ENCODE measurements at places on chromosomes 5 and 9.

GRCh38 chr9:96137671-96138429 is 164.1 kb downstream of the HSD17B3 start:
- no peak for DNase-seq
- no peaks in the 10 kb centered on the region for H3K36me3 ChIP-seq
- H3K27me3 ChIP-seq, result no peaks in the 10 kb centered on the region
- no peak overlapping the region for H3K4me3 ChIP-seq
- H3K4me1 ChIP-seq, result peaks cover 17% of the 10 kb centered on the region
- H3K27ac ChIP-seq, result no peak overlapping the region

GRCh38 chr5:136104306-136104965 is 28.2 kb upstream of the SMAD5 start:
- no peak for DNase-seq
- H3K4me3 ChIP-seq, result no peak overlapping the region
- H3K4me1 ChIP-seq, result no peaks in the 10 kb centered on the region
- H3K27ac ChIP-seq, result no peak overlapping the region

GRCh38 chr9:38178237-38178636 is 109.2 kb upstream of the SHB start:
- DNase-seq, result no peak
- H3K4me3 ChIP-seq, result no peak overlapping the region
- H3K27ac ChIP-seq, result no peak overlapping the region
- H3K36me3 ChIP-seq, result no peaks in the 10 kb centered on the region
- no peaks in the 10 kb centered on the region for H3K27me3 ChIP-seq

DNA sequence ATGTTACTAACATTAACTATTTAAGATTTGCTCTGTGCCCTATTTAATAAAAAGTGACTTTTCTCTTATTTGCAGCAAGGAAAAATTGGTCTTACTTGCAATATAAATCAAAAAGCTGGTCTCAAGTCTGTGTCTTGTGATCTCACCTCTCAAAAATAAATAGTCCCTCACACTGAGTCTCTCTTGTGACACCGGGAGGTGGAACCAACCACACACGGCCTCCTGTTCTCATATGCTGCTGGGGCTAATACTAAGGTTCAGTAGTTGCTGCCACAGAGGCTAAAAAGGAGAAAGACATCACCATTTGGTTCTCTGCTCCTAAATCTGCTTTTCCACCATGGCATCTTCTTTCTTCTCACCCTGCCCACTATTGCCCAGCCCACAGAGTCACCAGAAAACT is 175.8 kb upstream of the FTMT start:
- no peak overlapping the region for H3K4me3 ChIP-seq
- no peaks in the 10 kb centered on the region for H3K4me1 ChIP-seq
- DNase-seq, result no peak
- H3K36me3 ChIP-seq, result no peaks in the 10 kb centered on the region

GRCh38 chr9:109335929-109336328 is 15.1 kb upstream of the EPB41L4B start:
- no peak overlapping the region for H3K4me3 ChIP-seq
- DNase-seq, result no peak
- no peaks in the 10 kb centered on the region for H3K27me3 ChIP-seq

- no peaks in the 10 kb centered on the region for H3K27me3 ChIP-seq
- peaks cover 7% of the 10 kb centered on the region for H3K4me1 ChIP-seq
- no peak for DNase-seq
- H3K27ac ChIP-seq, result no peak overlapping the region
- H3K36me3 ChIP-seq, result peaks cover 8% of the 10 kb centered on the region
Measured at GRCh38 chr9:130635721-130636647, 28.4 kb upstream of the PRDM12 start.

- no peak overlapping the region for H3K27ac ChIP-seq
- H3K4me1 ChIP-seq, result no peaks in the 10 kb centered on the region
- H3K27me3 ChIP-seq, result no peaks in the 10 kb centered on the region
Measured at GRCh38 chr5:80884929-80885328, 75.2 kb upstream of the RASGRF2 start.

GRCh38 chr9:81673310-81673709 is 16.0 kb downstream of the TLE1 start:
- H3K27me3 ChIP-seq, result no peaks in the 10 kb centered on the region
- H3K36me3 ChIP-seq, result no peaks in the 10 kb centered on the region
- no peak for DNase-seq
- no peak overlapping the region for H3K27ac ChIP-seq
- peaks cover 1% of the 10 kb centered on the region for H3K4me1 ChIP-seq

- no peak overlapping the region for H3K27ac ChIP-seq
- H3K4me1 ChIP-seq, result peaks cover 6% of the 10 kb centered on the region
- H3K4me3 ChIP-seq, result peak overlapping the region; percentile 60
- DNase-seq, result no peak
- no peaks in the 10 kb centered on the region for H3K27me3 ChIP-seq
Measured at GRCh38 chr9:13568841-13569601, 289.5 kb upstream of the MPDZ start.

DNA sequence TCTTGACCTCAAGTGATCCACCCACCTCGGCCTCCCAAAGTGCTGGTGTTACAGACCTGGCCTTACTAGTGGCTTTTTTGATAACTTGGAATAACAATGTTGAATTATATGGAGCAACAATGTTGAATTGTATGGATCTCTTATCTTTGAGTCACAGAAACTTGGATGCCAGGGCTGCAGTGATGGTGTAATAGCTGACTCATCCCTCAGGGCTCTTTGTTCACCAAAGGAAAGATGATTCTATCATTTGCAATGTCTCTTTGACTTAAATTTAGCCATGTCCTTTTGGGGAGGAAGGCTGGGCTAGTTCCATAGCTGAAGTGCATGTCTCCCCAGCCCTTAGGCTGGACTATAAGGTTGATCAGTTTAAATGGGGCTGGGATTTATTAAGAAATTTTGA is 172.3 kb downstream of the PDZD2 start:
- no peak for DNase-seq
- peaks cover 2% of the 10 kb centered on the region for H3K4me1 ChIP-seq
- no peak overlapping the region for H3K4me3 ChIP-seq
- H3K27me3 ChIP-seq, result no peaks in the 10 kb centered on the region
- H3K27ac ChIP-seq, result no peak overlapping the region

DNA sequence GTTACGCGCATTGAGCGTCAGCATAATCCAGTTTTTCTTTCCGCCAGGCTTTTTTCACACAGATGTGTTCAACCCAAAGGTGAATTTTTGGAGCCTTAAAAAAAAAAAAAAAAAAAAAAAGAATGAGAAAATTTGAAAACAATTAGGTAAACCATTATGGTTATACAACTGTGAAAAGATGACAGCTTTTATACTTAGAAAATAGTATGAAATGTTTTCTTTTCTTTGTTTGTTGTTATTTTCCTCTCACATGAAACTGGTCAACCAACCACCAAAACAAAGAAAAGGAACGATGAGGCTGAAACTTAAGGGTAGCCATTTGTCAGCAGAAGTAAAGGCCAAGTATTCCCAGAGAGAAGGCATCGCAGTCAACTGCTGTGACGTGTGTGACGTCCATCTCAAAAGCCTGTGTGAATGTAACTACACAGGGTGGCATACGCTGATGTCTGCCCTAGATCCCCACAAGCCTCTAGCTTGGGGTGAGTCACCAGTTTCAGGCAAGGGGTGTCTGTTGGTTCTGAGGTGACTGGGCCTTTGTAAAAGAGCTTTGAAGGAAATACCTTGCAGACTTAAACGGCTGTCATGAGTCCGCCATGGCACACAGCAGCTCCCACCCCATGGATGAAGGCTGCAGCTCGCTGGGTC is 182.9 kb downstream of the AOPEP start:
- no peak overlapping the region for H3K4me3 ChIP-seq
- no peaks in the 10 kb centered on the region for H3K27me3 ChIP-seq
- no peak for DNase-seq
- no peak overlapping the region for H3K27ac ChIP-seq
- H3K36me3 ChIP-seq, result no peaks in the 10 kb centered on the region

DNA sequence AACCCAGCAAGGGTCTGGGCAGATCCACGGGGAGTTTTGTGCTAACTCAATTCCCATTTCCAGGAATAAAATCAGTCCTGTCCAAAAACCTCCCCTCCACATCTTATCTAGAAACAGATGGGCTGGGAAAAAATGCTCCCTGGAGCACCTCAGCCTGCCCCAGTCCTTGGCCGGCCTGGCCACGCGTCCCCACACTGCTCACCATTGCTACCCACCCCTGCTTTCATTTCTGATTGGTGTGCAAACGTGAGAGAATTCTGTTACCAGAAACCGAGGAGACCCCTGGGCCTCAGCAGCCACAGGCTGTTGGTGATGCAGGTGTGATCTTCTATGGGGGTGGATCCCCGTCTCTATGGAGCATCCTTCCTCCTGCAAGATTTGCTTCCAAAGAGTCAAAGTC is 38.0 kb upstream of the OLFM1 start:
- no peak for DNase-seq
- H3K27ac ChIP-seq, result no peak overlapping the region
- H3K36me3 ChIP-seq, result no peaks in the 10 kb centered on the region
- no peaks in the 10 kb centered on the region for H3K4me1 ChIP-seq

DNA sequence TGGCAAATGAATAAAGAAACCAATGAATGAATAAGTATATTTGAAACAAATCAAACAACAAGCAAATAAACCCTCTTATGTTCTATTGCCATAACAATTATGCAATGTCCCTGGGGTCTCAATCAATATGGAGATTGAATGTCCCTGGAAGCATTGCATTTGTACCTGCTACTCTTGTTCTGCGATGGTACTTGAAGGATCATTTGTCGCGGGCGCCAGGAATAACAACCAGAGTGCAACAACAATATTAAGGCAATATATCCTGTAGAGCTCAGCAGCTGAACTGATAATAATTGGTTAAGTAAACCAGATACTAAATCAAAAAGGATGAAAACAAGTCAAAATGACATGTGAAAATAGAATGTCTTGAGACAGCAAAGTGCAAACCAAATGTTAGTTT is 1001.9 kb upstream of the NUDT12 start:
- H3K27me3 ChIP-seq, result no peaks in the 10 kb centered on the region
- no peak overlapping the region for H3K4me3 ChIP-seq
- H3K27ac ChIP-seq, result no peak overlapping the region
- H3K4me1 ChIP-seq, result no peaks in the 10 kb centered on the region
- no peak for DNase-seq
- H3K36me3 ChIP-seq, result no peaks in the 10 kb centered on the region

DNA sequence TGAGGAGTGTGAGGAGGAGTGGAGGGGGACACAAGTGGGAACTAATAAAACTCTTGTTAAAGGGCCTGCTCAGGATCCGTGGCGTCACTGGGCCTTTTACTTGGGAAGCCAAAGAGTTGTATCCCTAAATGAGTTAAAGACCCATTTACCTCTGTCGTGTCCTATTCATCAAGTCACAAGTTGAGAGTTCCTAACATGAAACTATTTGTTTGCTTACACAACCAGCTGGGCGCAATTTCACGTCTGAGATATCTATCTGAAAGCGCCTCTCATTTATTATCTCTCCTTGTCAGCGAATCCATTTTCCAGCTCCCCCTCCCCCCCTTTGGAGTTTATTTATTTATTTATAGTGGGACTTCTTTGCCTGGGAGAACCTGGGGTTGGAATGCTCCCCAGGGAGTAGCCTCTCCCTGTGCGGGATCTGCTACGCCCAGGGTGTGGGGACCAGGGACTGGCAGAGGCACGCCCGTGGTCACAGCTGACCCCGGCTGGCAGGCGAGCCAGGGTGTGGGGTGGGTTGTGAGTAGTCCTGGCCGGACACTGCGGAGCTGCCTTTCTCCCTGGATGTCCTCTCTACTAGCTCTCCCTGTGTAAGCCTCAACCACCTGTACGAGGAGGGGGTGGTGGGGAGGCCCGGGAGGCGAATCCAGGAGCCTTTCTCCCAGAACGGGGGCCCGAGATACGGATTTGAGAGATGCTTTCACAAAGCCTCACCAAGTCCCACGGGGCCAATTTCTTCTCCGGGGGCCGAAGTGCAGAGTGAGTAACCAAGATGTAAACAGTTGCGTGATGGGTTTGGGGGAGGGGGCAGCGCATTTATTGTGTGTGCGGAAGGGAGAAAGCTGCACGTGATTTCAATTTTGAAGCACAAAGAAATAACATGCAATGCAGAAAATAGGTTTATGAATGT is 15.3 kb downstream of the NR2F1 start:
- peaks cover 93% of the 10 kb centered on the region for H3K27me3 ChIP-seq
- no peaks in the 10 kb centered on the region for H3K36me3 ChIP-seq
- DNase-seq, result no peak
- no peak overlapping the region for H3K4me3 ChIP-seq
- H3K4me1 ChIP-seq, result peaks cover 17% of the 10 kb centered on the region

GRCh38 chr9:113042884-113043657 is 13.5 kb downstream of the ZFP37 start:
- H3K4me3 ChIP-seq, result no peak overlapping the region
- no peaks in the 10 kb centered on the region for H3K36me3 ChIP-seq
- no peak overlapping the region for H3K27ac ChIP-seq
- H3K27me3 ChIP-seq, result no peaks in the 10 kb centered on the region
- no peak for DNase-seq
- H3K4me1 ChIP-seq, result no peaks in the 10 kb centered on the region

GRCh38 chr5:138139781-138140090 is 508 bp upstream of the NME5 start:
- peak overlapping the region; percentile 70 for H3K4me3 ChIP-seq
- H3K4me1 ChIP-seq, result no peaks in the 10 kb centered on the region
- no peak for DNase-seq
- no peaks in the 10 kb centered on the region for H3K36me3 ChIP-seq

DNA sequence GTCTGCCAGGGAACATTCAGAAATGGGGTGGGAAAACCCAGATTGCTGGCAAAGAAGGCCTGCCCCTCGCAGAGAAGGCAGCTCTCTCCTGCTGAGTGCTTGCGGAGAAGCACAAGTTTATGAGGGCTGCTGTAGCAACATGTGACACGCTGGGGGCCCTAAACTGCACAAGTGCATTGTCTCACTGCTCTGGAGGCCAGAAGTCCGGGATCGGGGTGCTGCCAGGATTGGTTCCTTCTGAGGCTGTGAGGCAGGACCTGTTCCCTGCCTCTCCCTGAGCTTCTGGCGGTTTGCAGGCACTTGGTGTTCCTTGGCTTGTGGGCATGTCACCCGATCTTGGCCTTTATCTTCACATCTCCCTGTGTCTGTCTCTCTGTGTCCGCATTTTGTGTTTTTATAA is 75.6 kb upstream of the NEURL1B start:
- H3K36me3 ChIP-seq, result no peaks in the 10 kb centered on the region
- H3K4me3 ChIP-seq, result no peak overlapping the region
- no peaks in the 10 kb centered on the region for H3K27me3 ChIP-seq
- no peak for DNase-seq

GRCh38 chr9:98175762-98176161 is 16.7 kb downstream of the CORO2A start:
- no peak overlapping the region for H3K27ac ChIP-seq
- H3K4me3 ChIP-seq, result no peak overlapping the region
- no peaks in the 10 kb centered on the region for H3K36me3 ChIP-seq
- H3K27me3 ChIP-seq, result no peaks in the 10 kb centered on the region
- no peak for DNase-seq
- peaks cover 10% of the 10 kb centered on the region for H3K4me1 ChIP-seq

GRCh38 chr5:6395621-6396020 is 17.3 kb upstream of the MED10 start:
- no peaks in the 10 kb centered on the region for H3K36me3 ChIP-seq
- H3K4me3 ChIP-seq, result no peak overlapping the region
- no peak for DNase-seq

DNA sequence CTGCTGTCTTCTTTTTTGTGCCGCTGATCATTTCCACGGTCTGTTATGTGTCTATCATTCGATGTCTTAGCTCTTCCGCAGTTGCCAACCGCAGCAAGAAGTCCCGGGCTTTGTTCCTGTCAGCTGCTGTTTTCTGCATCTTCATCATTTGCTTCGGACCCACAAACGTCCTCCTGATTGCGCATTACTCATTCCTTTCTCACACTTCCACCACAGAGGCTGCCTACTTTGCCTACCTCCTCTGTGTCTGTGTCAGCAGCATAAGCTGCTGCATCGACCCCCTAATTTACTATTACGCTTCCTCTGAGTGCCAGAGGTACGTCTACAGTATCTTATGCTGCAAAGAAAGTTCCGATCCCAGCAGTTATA is 17.1 kb downstream of the F2R start:
- peaks cover 23% of the 10 kb centered on the region for H3K36me3 ChIP-seq
- H3K4me3 ChIP-seq, result no peak overlapping the region
- no peaks in the 10 kb centered on the region for H3K27me3 ChIP-seq
- H3K27ac ChIP-seq, result no peak overlapping the region

Data from H1 (cell line).